ENCODE measurements at places on chromosomes 12 and 14.

GRCh38 chr12:113537046-113537750 is 65.5 kb upstream of the LHX5 start:
- DNase-seq, result no peak

GRCh38 chr12:71194657-71195056 is 36.9 kb upstream of the TSPAN8 start:
- DNase-seq, result no peak

DNA sequence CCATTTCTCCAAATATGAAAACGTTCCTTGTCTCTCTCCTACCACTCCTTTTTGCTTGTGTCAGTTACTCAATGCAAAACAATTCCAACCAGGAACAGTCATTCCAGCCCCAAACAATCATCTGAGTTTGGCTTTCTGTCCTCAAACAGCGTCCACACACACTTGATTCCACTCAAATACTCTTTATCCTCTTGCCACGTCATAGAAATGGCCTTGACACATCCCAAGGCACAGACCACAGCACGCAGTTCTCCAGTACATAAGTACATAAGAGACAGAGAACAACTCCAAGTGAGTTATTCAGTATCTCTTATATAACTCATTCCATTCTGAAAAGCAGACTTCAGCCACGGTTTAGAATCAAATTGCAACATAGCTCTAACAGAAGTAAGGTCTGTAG is 299.2 kb downstream of the RPS29 start:
- no peak for DNase-seq

DNA sequence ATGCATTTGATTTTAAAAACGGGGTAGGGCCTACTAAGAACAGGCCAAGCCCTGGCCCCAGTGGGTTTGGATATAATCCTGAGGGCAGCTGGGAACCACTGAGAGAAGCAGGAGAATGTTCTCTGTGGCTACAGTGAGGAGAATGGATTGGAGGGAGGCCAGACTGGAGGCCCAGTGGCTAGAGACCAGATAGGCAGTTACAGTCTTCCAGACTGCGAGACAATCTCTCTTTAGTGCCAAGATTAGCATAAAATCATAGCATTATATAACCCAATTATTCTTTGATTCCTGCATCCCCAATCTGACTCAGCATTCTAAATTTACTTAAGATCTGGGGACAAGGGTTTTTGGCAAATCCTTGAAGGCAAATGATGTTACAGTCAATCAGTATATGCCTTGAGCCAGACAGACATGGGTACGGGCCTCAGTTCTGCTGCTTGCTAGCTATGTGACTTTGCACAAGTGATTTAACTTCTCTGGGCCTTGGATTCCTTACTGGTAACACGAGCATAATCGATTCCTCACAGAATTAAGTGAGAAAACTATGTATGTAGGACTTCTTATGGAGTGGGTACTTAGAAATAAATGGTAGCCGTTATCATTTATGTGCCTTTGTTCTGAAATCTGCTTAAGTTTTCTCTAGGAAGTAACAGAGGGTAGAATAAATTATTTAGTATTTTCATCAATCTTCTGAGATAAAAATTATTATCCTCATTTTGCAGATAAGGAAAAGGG is 18.3 kb downstream of the NINJ2 start:
- DNase-seq, result no peak

DNA sequence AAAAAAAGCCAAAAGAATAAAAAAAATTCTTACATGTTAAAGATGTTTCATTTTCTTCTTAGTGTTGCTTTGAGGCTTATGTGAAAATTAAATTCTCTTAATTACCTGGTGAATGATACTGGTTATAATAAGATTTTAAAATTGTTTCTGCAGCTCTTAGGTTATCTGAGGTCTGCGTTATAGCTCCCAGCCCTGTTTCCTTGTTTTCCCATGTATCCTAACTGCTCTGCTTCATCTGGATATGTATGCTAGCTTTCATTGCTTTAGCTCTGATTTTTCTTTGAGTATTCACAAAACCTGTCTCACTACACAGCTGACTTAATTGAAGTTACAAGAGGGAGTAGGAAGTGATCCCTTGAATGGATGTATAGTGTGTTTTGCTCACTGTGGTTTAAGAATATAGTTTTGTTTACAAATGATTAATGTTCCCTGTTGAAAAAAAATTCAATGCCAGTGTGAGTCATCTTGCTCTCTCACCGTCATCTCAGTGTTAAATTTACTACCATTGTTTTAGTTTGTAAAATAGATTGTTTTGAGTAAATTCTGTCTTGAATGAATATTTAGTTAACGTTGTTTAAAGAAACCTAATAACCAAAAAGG is 26.8 kb downstream of the CPSF6 start:
- no peak for DNase-seq
